Hepatocyte (in vitro differentiated cells): ENCODE measurements at places on chromosomes 7 and 10. TPM values are rescaled to one million over a fixed set of nuclear protein-coding genes. Genes with fewer than 3 reads are reported as not detected.

DNA sequence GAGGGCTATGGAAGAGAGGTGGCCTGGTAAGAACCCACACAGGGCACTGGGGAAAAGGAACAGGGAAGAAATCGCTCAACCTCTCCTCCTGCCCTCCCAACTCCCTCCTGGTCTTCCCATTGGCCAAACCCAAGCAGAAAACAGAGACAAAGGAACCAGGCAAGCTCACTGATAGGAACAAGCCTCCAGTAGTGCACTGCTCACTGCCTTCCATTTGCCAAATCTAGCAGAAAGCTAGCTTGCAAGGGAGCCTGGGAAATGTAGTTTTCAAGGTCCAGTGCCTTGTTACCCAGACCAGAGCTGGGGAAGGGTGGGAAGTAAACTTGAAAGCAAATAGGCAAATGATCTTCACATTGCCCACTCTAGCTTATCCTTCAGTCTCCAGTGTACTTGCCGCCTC, 556.1 kb upstream of the AUTS2 start:
- no peak for DNase-seq

DNA sequence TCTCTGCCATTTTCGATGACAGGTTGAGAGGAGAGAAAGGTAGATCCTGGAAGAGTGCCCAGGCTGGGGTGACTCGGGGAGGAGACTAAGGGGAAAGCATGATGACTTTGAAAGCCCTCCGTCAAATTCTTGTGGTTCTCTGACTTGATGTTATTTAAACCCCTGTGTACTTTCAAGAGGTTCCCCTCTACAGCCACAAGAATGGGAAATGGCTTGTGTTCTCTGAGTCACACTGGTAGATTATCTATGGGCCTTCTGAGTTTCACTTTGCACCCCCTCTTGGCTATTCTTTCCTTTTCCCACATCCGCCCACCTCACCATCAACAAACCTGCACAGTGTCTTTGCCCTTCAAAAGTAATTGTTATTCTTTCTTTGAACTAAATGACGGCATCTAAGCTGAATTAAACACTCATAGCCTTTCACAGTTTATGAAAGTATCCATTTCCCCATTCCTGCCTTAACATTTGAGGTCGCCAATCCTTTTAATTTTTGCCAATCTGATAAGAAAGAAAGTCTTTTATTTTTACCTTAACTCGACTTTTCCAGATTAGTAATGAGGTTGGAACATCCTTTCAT, 24.1 kb downstream of the PRF1 start:
- DNase-seq, result no peak

DNA sequence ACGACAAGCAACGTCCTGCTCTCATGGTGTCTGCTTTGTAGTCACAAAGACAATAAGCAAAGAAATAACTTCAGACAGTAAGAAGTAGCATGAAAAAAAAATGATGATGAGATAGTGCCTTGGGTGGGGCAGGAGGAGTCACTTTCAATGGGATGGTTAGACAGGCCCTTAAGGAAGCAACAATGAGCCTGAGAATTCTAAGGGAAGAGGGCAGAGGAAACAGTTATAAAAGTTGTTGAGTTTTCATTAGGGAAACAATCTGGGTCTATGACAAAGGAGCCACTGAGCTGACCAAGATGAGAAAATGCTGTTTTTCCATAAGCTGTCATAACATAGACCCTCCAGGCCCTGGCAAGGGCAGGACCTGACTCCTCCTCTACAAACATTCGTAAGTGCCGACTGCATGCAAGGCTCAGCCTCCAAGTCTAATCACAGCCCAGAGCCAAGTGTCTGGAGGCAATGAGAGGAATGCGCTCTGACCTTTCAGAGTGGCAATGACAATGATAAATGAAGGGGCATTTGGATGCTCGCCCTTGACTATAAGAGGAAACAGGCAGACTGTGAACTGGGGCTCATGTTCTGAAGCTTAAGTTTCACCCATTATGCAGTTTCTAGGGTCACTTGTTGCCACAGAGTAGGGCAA, 43.7 kb downstream of the PPP1R3C start:
- no peak for DNase-seq

DRGX gene
- total RNA-seq, result not detected in 2 replicates

GRCh38 chr10:108069096-108069495, 904.6 kb upstream of the SORCS1 start:
- no peak for DNase-seq

XRCC2 gene
- 1.2 and 2.3 TPM in 2 replicates for total RNA-seq

NANOS1 gene
- total RNA-seq, result 3.8 and 4.5 TPM in 2 replicates

DNA sequence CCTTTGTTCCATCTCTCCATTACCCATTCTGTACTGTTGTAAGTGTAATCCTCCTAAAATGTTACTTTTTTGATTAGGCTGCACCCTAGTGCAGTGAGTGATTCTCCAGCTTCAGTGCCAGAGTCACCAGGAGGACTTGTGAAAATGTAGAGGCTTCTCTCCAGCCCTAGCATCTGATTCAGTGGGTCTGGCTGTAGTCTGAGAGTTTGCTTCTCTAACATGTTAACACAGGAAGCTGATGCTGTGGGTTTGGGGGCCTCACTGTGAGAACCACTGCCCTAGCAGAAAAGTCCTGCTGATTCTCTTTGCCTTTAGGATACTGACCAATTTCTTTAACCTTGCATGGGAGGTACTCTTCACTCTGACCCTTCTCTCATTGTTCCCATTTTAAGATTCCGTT, 24.4 kb downstream of the CSGALNACT2 start:
- DNase-seq, result no peak

PIP gene
- not detected in 2 replicates for total RNA-seq

GRCh38 chr10:20893297-20893696, 3.8 kb downstream of the NEBL start:
- DNase-seq, result no peak

- DNase-seq, result no peak
These were observed 852.9 kb downstream of the SORCS1 start for GRCh38 chr10:106311590-106311989.

GPNMB gene
- total RNA-seq, result 30.5 and 32.1 TPM in 2 replicates

- DNase-seq, result no peak
These were observed 53.5 kb upstream of the MET start for GRCh38 chr7:116618338-116619128.

DNA sequence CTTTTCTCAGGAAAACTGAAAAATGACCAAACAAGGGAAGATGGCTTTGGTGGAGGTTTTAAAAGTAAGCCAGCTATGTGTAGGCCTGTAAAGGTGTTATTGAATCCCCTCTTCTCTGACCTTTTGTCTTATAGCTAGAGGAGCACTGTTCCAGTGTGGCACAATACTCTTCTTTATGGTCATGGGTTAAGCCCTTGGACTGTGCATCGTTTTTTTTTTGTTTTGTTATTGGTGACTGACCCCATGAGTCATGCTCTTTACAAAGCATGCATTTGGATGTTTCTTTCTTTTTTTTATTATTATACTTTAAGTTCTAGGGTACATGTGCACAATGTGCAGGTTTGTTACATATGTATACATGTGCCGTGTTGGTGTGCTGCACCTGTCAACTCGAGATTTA, 19.6 kb upstream of the FAM25A start:
- no peak for DNase-seq

- DNase-seq, result no peak
These were observed 26.8 kb downstream of the EN2 start for GRCh38 chr7:155484483-155485399.

OTUD1 gene
- 29.0 and 31.7 TPM in 2 replicates for total RNA-seq

DNA sequence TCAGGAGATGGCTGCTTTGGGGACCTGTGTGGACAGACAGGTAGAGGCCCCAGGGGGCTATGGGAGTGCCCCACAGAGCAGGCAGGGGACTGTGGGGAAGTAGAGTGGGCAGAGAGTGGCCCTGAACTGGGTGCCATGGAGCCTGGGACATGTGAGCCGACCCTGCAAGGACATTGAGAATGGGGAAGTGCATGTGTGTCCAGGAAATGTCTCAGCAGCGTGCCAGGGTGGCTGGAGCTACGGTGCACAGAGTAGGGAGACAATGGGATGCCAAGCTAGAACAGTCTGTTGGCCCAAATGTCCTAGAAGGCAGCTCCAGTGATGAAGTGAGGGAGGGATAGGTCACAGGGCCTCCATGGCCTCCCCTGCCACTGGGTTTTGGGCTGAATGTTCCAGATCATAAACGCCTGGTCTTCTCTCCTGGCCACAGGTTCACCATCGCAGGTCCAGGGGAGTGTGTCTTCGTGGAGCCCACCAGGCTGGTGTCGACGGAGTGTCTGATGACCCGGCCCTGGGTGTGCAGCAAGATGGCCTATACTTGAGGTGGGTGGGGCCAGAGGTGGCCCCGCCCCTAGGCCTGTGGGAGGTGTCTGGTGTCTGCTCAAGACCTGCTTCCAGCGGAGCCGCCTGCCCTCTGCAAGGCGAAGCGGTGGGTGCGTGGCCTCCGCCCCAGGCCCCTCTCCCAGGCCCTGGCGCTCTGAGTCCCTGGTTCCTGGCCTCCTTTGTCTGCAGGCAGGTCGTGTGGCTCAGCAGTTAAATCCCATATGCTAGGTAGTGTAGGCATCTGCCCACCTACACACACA, 20.5 kb downstream of the CLEC2L start:
- no peak for DNase-seq
